Activated T-helper 1 cell treated with anti-CD3 and anti-CD28 coated beads, Interleukin-12 subunit alpha, Interleukin-12 subunit beta, Interleukin-2, Interleukin-4 antibody, amounts not matched to agents 30 ng/mL and 10 ng/mL and 1 ng/mL, durations not matched to agents 14 hours and 24 hours and 36 hours (primary cell): ENCODE measurements at places on chromosomes 11 and 22.

GRCh38 chr22:24201681-24202614, 20.7 kb downstream of the SUSD2 start:
- DNase-seq = no peak

- no peak for DNase-seq
These were observed 109.9 kb downstream of the MPPED1 start for GRCh38 chr22:43521716-43522115.

GRCh38 chr11:31865606-31866300, 54.6 kb upstream of the PAX6 start:
- DNase-seq = no peak

- no peak for DNase-seq
These were observed 2190.5 kb upstream of the RAG2 start for GRCh38 chr11:38788561-38788960.

GRCh38 chr11:101929294-101929915, 13.1 kb upstream of the ANGPTL5 start:
- DNase-seq = no peak

GRCh38 chr11:28730336-28730735, 622.1 kb downstream of the METTL15 start:
- no peak for DNase-seq

DNA sequence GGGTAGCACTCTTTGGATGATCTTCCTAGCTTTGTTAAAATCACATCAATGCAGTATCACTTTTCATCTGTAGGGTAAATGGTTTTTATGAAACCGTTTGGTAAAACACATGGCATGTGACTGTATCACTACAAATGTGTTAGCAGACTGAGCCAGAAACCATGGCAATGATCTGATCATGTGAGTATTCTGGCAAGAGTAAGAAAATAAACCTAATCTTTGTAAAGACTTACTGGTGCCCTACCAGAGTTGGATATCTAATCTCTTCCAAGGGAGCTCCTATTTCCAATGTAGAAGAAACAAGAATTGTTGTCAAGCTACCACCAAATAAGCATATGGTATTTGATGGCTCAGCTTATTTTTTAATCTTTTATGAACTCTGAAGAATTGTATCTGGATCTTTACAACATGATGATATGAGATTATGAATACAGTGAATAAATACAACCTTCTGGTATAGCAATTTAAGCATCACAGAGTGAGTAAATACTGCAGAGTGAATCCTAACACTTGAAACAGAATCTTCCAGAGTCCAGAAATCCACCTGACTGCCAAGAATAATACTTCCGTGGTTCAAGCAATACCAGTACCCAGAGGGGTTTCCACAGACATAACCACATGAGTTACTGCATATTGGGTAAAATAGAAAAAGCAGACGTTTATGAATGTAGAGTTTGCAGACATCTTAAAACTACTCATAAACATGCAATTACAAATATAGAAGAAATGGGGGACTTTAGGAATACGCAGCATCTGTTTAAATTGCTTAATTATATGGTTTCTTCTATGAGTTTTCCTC, 238.8 kb downstream of the TTC28 start:
- no peak for DNase-seq

GRCh38 chr11:46012185-46012584, 89.7 kb downstream of the LARGE2 start:
- no peak for DNase-seq

GRCh38 chr22:24423519-24424000, 3.8 kb upstream of the ADORA2A start:
- DNase-seq = peak; percentile 64

DNA sequence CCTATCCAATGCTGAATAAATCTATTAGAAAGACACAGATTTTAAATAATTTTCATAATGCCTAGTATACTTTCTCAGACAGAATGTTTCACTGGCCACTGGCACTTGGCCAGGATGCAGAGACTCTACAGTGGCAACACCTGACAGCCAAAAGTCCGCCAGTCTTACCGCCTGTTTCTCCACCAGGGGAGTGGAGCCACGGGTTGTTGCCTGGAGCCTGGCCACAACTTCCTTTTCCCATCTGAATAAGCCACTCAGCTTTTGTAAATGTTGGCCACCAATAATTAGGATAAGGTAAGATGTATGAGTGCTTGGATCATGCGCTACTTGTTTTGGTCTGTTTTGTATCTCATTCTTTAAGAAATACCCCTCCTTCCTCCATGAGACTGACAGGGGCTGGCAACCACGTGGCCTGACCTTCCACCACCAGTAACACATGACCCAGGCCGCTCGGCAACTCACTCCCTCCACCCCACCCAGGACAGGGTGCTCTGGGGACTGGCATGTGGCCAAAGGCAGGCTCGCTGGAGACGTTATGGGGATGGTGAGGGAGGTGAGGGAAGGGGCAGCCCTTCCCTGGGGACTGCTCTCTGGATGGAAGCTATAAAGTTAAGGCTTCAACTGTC, 93.0 kb upstream of the BID start:
- no peak for DNase-seq

DNA sequence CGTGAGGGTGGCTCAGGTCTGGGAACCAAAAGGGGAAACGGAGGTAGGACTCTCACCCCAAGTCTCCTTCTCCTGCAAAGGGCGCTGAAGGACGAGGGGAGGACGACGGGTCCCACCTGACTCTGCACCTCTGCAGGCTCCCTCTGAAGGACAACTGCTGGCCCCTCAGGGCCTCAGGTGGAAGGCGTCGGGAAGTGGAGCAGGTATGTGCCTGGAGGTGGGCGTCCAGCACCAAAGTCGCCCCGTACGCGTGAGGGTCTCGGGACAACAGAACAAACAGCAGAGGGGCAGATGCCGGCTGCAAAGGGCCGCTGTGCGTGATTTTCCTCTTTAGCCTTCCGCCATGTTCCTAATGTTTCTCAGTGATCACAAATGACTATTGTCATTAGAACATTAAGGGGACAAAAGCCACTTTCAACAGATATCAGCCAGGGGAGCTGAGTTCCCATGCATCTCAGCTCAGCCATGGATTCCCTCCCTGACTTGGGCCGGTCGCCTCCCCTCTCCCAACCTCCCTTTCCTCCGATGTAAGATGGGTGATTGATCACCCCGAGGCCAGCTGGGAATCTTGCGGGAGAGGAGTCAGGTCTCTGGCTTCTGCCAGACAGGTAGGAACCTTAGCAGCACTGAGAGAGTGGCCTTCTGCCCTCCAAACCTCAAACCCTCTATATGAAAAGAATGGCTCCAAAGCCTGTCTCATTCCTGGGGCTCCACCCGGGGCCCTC, 836 bp downstream of the SLC16A8 start:
- no peak for DNase-seq

GRCh38 chr11:44559207-44559939, 6.1 kb upstream of the CD82 start:
- no peak for DNase-seq

DNA sequence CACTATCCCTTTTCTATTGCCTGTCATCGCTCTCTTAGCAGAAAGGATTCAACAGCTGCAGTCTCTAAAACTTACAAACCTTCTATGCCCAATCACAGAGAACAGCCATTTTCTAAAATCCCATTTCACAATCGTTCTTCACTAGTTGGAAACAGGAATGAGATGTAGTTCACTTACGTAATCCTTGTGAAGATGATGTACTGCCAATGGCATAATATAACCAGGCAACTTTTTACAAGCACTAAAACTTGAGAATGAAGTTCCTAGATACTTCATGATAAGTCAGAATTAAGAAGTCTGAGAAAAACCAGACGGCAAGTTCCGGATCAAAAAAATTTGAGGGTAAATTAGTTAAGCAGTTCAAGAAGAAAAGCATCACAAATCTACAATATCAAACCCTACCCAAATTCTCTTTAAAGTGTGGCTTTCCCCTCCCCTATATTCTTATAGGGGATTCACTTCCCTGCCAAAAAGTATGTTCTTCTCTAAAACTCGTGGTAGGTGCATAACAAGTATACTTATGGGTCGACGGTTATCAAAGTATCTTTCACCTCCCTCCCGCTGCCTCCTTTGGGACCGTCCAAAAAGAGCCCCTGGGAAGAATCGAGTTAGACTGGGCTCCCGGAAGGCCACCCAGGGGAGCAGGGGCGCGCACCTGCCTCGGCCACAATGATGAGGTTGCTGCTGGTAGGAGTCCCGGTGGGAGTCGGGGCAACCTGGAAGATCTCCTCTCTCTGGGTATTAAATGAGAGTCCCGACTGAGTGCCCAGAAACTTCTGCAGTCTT, 666 bp downstream of the MSANTD4 start:
- no peak for DNase-seq

GRCh38 chr22:22683668-22684361, 39.4 kb downstream of the GGTLC2 start:
- DNase-seq = no peak

DNA sequence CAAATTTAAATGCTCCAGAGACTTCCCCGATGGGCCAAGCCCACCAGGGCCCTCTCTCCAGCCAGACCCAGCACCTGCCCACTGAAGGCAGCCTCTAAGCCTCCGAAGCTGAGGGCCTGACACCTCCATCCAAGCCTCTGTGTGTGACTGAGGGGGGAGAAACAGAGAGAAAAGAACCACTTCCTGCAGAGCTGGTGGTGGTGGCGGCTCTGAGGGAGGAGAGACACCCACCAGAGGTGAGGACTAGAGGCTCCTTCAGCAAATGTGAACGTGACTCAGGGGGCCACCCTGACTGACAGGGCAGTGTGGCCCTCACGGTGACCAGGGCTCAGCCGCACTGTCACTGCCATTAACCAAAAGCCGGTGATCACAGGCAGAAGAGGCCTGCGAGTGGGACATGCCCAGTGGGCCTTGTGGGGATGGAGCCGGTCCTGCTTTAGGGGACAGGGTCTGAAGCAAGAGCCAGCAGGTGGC, 31.0 kb upstream of the CD5 start:
- DNase-seq = peak; percentile 58

DNA sequence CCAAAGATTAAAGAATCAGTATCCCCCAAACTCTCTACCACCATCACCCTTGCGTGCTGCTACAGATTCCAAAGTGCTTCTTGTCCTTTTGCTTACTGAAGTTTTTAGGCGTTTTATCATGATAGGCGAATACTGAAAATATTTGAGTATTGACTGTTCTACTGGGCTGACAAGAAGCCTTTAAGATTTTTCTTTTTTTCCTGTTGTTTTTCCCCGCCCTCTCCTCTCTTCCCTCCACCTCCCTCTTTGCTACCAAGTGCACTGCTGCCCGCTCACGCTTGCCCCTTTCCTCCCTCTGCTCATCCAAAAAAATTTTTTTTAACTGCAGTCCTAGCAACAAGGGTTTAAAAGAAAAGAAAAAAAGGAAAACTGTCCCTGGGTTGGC, 679 bp downstream of the SPCS2 start:
- no peak for DNase-seq

DNA sequence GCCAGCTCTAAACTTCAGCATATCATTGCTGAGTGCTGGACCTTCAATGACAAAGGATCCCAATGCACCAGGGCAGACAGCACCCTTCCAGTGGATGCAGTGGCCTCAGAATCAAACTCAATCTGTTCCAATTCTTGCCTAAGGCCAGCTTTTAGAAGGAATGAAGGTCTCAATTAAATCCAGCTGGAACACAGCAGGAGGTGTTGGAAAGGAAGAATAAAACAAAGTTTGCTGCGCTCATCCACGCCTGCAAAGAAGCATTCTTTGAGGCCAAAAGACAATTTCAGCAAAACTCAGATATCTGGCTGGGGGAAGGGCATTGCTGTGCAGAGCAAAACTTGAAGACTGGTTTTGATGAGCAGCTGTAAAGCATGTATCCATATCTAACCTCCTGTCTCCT, 120.7 kb downstream of the CCDC81 start:
- no peak for DNase-seq

- DNase-seq = no peak
These were observed 90.1 kb downstream of the KIF18A start for GRCh38 chr11:28017816-28018215.

DNA sequence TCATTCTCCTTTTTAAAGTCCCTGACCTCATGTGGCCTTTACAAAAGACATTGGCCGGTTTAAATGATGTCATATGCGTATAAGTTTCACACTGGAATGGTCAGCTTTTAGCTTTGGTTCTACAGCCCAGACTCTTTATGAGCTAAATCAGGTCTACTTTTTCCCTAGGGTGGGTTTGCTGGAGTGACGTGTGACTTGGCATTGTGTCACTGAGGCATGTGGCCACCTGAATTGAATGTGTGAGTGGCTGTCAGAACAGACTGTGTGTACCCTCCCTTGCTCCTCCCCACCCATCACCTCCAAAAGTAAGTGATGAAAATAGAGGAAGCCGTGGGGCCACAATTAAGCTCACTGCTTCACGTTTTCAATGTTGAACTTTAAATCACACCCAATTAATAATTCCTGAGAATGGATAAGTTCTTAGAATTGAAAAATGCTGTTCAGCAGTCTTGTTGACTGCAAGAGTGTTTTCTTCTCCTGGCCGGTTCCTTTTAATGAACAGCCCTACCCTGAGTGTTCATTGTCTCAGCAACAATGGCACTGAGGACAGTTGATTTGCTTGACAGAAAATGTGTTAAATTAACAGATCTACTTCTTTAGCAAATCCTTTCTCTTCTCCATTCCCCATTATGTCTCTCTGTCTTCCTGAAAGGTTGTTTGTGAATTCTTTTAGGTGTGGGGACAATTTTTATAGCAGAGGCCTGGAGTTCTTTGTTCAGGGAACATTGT, 11.3 kb downstream of the CECR2 start:
- no peak for DNase-seq

GRCh38 chr11:60957188-60957587, 5.2 kb upstream of the SLC15A3 start:
- DNase-seq = no peak

- no peak for DNase-seq
These were observed 368.3 kb downstream of the SHANK2 start for GRCh38 chr11:70883973-70884623.

DNA sequence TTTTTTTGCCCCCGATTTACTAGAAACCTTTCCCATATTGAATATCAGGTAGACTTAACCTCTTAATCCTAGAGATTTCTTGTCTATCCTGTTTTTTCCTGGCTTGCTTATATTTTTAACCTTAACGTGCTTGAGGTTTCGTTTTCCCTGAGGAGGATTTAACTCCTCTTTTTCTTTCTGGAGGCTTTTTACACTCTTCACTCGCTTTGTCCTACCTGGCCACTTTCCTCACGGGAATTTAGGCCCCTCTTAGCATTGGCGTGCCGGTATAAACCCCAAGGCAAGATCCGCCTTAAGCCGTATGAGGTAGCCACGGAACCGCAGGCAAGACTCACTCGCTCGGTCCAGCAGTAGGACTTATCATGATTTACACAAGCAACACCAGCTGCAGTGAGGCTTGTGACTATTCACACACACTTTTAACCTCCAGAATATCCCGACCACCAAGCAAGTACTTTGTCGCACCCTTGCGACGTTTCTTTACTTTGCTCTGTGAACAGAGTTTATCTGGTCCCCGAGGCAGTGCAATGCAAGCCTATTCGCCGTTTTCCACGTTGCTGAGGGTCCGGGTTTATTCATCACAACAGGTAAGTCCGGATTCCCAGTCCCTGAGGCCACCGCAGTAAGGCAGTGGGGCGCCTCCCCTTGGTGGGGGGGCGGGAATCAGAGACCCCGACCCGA, 20.6 kb upstream of the ALDH3B2 start:
- no peak for DNase-seq
